Posterior vena cava (tissue), 2 donors: ENCODE measurements at places on chromosomes 2 and 18.

DNA sequence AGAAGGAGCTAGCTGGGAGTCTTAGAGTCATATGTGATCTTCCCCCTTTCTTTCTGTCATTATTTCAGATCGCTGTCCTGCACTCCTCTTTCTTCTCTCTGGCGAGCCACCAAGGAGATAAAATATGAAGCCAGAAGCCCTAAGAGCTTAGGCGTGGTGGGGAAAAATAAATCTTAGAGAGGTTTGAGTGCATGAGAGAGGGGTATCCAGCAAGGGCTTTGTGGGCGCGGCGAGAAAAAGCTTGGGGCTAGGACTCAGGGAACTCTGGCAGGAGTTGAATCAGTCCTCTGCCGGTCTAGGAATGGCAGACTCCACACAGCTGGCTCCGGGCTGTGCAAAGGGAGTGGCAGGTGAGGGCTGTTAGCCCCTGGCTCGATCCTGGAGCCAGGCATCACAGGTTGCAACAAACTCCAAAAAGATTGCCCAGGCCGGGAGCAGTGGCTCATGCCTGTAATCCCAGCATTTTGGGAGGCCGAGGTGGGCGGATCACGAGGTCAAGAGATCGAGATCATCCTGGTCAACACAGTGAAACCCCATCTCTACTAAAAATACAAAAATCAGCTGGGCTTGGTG is 20.1 kb upstream of the IGFBP5 start:
- no peak for DNase-seq

DNA sequence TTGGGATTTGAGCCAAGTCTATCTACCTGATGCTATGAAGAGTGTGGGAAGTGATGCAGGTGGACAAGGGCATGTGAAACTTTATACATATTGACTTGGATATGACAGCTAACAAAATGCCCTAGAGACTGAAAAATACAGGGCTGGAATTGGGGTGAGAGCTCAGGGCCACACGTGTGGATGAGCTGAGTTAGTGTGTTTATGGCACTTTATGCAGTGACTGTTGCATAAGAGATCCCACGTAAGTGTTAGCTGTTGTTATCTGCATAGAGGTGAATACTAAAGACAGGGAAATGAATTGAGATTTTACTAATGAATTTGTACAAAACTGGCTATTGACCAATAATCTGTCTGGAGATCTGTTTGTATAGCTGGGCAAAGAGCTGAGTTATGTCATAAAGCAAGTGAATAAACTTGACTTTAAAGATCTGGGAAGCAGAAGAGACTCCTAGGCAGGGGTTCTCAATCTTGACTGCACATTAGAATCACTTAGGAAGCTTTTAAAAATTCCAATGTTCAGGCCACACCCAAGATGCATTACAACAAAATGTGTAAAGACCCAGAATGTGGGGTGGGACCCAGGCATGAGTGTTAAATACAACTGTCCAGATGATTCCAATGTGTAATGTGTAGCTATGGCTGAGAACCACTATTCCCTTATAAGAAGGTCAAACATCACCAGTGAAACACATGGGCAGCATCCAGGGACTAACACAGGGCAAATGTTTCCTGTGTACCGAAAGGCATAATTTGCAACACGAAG is 74.2 kb upstream of the STK17B start:
- no peak for DNase-seq

DNA sequence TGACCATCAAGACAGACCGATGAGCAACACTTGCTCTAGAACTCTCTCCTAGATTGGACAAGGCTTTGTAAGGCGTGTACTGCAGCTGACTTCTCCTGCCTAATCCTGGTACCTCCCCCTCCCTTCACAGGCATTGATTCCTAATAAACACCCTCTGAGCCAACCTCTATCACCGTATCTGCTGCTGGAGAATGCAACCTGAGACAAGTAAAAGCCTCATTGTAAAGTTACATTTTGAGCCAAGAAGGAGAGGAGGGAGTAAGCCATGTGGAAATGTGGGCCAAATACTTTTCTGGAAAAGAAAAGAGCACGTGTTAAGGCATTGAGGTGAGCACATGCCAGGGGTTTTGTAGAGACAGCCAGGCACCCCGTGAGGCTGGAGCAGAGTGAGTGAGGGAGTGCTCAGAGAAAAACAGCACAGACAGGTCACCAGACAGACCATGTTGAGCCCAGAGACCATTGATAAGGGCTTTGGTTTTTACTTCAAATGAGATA is 2.6 kb upstream of the WDFY1 start:
- DNase-seq = no peak

GRCh38 chr18:9215221-9215933 is 78.8 kb downstream of the ANKRD12 start:
- DNase-seq = no peak
